ENCODE measurements at places on chromosomes 7 and 10. TPM values are rescaled to one million over a fixed set of nuclear protein-coding genes. Genes with fewer than 3 reads are reported as not detected.

DNA sequence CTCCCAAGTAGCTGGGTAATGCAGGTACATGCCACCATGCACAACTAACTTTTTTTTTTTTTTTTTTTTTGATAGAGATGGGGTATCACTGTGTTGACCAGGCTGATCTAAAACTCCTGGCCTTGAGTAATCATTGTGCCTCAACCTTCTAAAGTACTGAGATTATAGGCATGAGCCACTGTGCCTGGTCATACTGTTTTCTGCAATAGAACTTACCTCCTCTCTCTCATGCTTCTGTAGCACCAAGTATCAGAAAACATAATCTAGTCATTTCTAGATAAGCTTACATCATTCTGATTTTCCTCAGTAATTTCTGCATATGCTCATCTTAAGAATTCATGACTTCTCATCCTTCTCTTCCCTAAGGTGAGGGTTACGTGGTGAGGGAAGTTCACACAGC lies 210.0 kb downstream of the IMMP2L start:
- DNase-seq, result no peak

DNA sequence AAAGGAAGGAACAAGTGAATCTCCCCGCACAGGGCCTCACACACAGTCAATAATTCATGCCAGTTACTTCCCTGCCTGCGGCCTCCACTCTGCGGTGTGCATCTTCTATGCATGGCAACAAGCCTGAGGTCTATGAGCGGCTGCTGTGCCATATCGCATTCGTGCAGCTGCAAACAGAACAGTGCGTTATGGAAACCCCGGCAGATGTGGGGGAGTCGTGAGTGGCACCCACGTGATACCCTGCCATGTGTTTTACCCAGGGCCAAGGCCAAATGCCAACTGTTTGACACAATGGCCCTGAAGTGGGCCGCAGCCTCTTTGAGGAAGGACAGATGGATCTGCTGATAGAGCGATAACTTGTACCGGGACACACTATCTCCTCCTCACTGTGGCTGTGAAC lies 13.4 kb downstream of the TNS3 start:
- no peak for DNase-seq

DNA sequence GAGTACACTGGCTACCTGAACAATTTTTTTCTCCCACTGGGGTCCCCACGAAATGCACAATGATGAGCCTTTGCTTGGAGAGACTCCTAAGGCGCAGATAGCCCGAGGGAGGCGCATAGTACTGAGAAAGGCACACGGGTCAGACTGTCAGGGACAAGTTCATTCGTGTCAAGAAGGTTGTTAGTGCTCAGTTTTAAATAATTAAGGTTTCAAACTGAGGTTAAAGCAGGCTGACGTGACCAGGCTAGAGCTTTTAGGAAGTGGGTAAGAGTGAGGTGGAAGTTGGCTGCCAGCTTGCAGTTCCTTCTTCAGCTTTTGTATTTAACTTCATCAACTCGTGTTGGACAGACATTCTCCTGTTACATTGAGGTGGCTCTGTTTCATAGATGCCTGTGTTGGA lies 31.6 kb downstream of the RBM33 start:
- no peak for DNase-seq

DNA sequence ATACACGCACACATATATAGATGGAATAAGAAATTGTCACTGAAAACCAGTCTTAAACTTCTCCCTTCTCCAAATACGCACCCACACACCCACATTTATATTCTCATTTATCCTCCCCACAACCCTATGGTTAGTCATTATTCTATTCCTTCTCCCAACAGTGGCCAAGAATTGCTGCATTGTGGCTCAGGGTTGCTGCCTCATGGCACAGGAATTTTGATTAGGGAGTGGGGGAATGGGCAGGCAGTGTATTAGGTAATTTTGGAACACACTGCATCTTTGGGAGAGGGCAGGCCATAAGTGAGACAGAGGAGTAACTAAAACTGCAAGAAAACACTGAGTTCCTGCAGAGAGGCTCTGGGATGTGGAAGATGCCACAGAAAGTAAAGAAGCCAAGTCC lies 35.7 kb downstream of the NAPEPLD start:
- no peak for DNase-seq

GRCh38 chr7:138565451-138566114 lies 105.5 kb downstream of the TRIM24 start:
- no peak for DNase-seq

- no peak for DNase-seq
Measured at GRCh38 chr7:107113866-107114265, 54.9 kb upstream of the HBP1 start.

DNA sequence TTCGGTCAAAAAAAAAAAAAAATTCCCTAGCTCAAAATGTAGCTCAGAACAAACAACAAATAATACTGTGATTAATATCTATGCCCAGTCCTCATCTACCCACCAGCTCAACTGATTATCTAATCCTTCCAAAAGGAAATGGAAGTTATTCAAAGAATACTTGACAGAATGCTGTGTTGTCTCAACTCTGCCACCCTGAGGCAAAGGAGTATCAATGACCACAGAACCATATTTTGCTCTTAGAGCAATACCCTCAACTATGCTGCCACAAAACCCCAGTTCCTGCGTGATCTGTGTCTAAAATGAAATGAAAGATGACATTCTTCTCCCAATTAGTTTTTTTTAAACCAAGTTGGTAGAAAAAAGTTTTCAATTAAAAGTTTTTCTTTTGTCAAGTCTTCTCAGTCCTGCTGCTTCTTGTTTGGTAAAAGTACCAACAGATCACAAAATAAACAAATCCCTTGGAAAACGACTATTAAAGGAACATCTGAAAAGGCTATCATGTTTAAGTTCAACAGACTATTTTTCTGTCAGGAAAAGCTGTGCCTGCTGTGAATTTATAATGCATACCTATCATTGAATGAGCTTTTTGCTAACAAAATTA lies 21.6 kb downstream of the RBM28 start:
- no peak for DNase-seq

GRCh38 chr7:28018856-28019465 lies 161.6 kb downstream of the JAZF1 start:
- DNase-seq, result no peak

DNA sequence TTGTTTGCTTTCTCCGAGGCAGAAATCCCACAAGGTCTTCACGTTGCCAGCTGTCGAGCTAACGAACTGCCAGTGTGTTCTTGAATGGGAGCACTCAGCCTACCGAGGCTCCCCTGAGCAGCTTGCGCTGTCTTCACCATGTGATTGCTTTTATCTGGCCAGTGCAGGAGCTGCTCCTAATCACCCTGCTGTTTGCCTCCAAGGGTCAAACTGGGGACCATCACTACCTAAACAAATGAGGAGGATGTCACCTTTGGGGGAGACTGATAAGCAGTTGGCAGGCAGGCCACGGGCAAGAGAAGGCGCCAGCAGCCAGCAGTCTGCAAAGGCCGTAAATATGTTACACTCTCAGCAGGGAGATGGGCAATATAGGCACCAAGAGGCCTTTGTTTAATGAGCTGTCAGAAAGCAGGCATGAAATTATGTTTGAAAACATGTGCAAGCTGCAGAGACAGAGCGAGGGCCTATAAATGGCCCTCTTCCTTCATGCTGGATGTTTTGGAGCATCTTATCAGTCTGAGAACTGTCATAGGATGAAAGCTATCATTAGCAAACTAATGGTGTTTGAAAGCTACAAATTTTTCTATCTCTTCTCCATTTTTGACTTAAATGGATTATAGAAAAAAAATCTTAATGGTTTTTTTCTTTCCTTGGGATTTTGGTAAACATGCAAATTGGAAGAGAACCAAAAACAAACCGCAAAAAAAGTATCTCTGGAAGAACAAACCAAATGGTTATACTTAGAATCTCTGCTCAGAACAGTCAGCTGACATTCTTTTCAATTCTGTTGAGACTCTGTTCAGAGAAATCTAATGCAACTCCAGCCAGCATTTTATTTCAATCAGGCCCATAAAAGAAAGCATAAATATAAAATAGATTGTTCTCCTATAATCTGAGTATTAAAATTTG lies 267.3 kb upstream of the NPVF start:
- peak; percentile 9 for DNase-seq

The AUTS2 gene
- 6.7 TPM for total RNA-seq

The GDF10 gene
- 0.11 TPM for total RNA-seq

The CLCN1 gene
- not detected for total RNA-seq

The PODXL gene
- total RNA-seq, result 60.8 TPM

The ZNF488 gene
- not detected for total RNA-seq

The GNG11 gene
- total RNA-seq, result 10.6 TPM

The SKIDA1 gene
- 2.0 TPM for total RNA-seq

The IGF2BP3 gene
- total RNA-seq, result not detected

The FLNC gene
- 1,651 TPM for total RNA-seq

The MAT1A gene
- total RNA-seq, result not detected

The ITGB8 gene
- total RNA-seq, result 5.7 TPM

The ADAMTS14 gene
- 0.49 TPM for total RNA-seq

Data from heart right ventricle (tissue), 16 donors.